ENCODE measurements at places on chromosomes 11 and 22.

DNA sequence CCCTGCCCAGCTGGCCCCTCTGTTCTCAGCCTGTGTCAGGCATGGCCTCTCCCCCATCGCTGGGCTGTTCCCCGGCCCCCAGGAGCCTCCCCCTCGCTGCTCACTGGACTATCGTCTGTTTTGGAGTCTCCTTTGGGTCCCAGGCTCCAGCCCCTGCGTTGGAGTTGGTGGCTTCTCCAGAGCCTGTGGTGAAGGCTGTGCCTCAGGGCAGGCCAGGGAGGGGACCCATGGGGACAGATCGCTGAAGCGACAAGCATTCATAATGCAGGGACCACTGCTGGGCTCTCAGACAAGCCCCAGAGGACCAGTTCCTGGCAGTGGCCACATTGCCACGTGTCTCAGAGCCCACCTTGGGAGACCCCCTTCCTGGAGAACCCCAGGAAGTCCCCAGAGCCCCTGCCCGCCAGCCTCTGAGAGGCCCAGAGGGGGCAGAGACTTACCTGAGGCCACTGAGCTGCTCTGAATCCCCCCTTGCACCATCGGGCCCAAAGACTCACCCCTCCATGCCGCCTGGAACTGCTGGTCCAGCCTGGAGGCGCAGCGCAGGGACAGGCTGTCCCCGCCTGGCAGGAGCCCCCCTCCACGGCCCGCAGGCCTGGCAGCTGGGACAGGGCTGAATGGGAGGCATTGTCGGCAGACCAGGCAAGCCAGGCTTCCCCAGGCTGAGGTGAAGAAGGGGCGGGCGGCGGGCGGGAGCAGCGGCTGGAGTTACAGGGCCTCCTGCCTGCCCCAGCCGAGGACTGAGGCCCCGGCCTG is at the start of gene CHADL:
Gene CHADL, minus strand, starts transcription at position 555 of the 756 bp plus-strand sequence. Its CDS starts 50 bp downstream, at position 505.
- H3K36me3 ChIP-seq, result no peaks in the 10 kb centered on the region
- H3K4me3 ChIP-seq, result no peak within 1 kb of the TSS
- no peak within 1 kb of the TSS for H3K27ac ChIP-seq
- peaks cover 8% of the 10 kb centered on the region for H3K4me1 ChIP-seq
- no peaks in the 10 kb centered on the region for H3K27me3 ChIP-seq

DNA sequence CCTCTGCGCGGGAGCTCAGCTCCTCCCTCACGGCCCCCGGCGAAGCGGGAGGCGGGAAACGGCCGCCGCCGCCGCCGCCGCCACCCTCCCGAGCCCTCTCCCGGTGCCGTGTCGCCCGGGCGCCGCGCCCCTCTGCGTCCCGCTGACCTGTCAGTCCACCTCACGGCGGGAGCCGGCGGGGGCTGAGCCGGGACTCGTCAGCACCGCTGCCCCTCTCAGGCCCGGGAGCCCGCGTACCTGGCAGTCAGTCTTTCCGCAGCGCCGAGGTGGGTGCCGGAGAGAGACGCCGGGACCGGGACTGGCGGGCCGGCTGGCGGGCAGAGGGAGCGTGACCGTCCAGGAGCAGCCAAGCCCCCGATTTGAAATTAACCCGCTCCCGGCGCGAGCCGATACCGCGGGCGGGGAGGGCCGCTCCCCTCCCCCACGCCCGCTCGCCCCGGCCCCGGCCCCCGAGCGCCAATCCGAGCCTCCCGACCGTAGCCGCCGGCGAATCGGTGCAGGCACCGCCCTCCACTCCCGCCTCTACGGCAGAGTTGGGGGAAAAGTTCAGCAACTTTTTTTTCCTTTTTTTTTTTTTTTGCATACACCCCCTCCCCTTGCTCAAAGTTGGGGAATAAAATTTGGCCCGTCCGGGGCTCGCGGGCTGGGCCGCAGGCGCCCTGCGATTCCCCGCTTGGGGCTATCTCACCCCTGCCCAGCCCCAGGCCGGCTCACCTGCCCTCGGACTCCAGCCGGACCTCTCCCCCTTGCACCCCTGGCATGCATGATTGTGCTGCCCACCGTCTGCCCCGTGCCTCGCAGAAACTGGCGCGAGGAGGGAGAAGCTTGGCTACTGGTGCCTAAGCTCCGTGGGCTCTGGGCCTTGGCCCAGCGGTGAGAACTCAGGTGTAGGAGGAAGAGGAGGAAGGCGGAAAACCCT is 774 bp upstream of the E2F8 start:
- no peaks in the 10 kb centered on the region for H3K36me3 ChIP-seq
- no peaks in the 10 kb centered on the region for H3K4me1 ChIP-seq
- H3K27me3 ChIP-seq, result peaks cover 32% of the 10 kb centered on the region
- DNase-seq, result peak; percentile 69
- peak overlapping the region; percentile 63 for H3K4me3 ChIP-seq

DNA sequence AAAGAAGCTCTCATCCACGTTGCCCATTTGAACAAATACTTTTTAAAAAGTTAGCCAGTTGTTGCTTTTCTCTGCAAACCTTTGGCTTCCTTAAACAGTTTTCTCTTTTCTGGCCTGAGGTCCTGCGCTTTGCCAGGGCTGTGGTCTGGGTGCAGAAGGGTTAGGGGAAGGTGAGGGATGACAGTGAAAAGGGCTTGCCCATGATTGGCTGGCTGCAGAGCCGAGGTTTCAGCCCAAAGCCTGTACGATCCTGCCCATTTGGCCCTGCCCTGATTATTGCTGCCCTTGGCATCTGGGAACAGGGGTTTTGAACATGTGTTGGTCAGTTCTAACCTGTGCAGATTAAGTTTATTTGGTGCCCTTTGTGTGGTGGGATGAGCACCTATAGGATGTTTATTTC is 1.5 kb downstream of the INCENP start:
- H3K4me3 ChIP-seq, result peak overlapping the region; percentile 97
- no peaks in the 10 kb centered on the region for H3K27me3 ChIP-seq
- H3K4me1 ChIP-seq, result peaks cover 12% of the 10 kb centered on the region
- H3K36me3 ChIP-seq, result peaks cover under 1% of the 10 kb centered on the region
- DNase-seq, result no peak

GRCh38 chr11:93741882-93742226 is 382 bp downstream of the C11orf54 start:
- DNase-seq, result peak; percentile 51
- H3K36me3 ChIP-seq, result peaks cover 31% of the 10 kb centered on the region
- peak overlapping the region; percentile 63 for H3K4me3 ChIP-seq

- no peak overlapping the region for H3K27ac ChIP-seq
- DNase-seq, result no peak
- no peaks in the 10 kb centered on the region for H3K27me3 ChIP-seq
- no peaks in the 10 kb centered on the region for H3K36me3 ChIP-seq
Measured at GRCh38 chr11:3837793-3838192, 3.0 kb downstream of the RHOG start.

DNA sequence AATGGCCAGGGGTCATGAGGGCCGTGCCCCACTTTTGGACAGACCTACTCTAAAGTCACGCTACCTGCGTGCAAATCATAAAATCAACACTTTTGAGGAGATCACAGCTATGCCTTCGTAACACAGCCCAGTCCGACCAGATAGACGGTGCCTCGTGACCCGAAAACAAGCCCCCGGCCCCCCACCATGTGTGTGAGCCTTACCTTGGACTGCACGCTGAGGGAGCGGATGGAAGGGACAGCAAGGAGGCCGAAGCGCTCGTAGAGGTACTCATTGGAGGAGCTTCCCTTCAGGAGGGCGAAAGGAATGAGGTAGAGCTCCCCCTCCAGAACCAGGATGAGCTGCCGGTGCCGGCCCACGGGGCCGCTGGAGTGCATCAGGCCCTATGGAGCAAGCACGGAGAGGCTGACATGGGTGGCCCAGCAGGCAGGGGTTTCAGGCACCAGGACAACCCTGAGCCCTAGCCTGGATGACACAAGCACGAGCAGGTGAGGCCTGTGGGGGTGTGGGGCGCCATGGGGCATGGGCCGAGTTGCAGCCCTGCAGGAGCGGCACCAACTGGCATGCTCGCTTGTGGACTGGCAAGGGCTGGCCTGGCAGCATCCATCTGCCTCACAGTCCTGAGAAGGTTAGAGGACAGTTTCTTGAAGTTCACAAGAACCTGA is 82.2 kb upstream of the PITPNB start:
- H3K27me3 ChIP-seq, result no peaks in the 10 kb centered on the region
- H3K36me3 ChIP-seq, result no peaks in the 10 kb centered on the region
- H3K27ac ChIP-seq, result no peak overlapping the region
- H3K4me1 ChIP-seq, result no peaks in the 10 kb centered on the region
- no peak overlapping the region for H3K4me3 ChIP-seq

DNA sequence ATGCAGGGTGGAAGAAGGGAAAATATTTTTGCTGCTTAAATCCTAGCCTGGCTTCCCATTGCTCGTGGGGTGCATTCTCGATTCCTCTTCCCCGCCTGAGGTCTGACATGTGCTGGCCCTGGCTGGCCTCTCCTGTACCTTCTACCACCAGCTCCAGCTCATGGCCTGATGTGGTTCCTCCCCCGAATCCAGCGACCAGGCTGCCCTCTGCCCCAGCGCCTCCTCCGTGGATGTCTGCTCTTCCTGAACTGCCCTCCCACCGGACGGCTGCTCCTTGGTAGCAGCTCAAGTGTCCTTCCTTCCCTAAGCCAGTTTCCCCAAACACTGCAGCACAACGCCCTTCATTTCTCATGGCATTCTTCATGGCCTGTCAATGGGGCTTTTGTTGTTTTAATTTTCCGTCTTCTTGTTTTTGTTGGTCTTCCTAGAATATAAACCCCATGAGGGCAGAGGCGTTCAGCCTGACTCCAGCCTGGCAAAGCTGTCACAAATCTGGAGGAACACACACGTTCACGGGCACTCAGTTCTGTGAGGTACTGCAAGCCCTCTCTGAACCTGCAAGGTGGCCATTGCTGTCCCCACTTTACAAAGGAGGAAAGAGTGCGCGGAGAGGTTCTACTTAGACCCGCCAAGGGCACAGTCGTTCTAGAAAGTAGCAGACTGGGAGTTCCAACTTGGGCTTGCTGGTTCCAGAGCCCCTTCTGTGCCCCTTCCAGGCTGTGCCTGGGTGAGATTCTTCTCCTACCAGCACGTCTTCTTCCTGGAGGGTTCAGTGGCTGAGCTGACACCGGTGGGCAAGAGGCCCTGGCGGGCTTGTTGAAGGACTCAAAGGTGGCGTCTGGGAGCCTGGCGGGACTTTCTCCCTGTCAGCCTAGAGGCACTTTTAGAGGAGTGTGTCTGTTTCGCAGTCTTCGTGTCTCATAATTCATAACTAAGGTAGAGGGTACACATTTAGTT is 953 bp upstream of the LRP5 start:
- H3K36me3 ChIP-seq, result no peaks in the 10 kb centered on the region
- peaks cover 31% of the 10 kb centered on the region for H3K4me1 ChIP-seq
- no peak overlapping the region for H3K27ac ChIP-seq
- DNase-seq, result peak; percentile 47

GRCh38 chr11:3227568-3228444 is 4.4 kb downstream of the MRGPRE start:
- no peak overlapping the region for H3K4me3 ChIP-seq
- DNase-seq, result no peak
- H3K4me1 ChIP-seq, result peaks cover 9% of the 10 kb centered on the region
- no peak overlapping the region for H3K27ac ChIP-seq

DNA sequence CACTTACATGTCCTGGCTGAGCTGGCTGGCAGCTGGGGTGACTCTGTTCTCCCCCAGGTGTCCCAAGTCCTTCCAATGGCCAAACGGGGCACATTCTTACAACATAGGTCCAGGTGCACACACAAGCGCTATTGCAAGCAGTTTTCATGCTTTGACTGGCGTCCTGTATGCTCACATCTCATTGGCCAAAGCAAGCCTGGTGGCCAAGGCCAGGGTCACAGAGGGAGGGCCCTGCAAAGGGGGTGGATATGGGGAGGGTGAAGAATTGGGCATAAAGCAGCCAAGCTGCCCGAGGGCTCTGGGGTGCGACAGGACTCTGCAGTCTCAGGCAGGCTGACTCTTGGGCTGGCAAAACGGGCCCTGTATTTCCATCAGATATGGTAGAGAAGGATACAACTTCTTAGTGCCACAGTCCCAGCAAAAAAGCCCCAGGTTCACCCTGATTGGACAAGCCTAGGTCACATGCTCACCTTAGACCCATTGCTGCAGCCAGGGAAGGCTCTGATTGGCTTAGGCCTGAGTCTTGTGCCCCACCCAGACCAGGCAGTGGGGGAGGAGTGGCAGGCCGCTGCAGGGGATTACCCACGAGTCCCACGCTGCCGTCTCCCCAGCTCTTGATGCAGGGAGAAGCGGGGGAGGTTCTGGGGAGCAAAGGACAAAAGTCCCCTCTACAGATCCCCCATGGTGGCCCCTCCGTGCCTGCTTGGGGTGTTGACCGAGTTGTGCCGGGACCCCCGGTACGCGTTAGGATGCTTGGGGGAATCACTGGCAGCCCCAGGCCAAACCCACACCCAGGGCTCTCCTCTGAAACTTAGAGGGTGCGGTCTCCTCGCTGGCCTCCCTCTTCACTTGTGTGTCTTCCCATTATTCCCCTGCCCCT is 110.8 kb downstream of the ARHGAP8 start:
- no peaks in the 10 kb centered on the region for H3K4me1 ChIP-seq
- no peaks in the 10 kb centered on the region for H3K27me3 ChIP-seq
- no peak overlapping the region for H3K27ac ChIP-seq
- H3K36me3 ChIP-seq, result no peaks in the 10 kb centered on the region

GRCh38 chr11:3942956-3943497 is 87.6 kb downstream of the STIM1 start:
- no peaks in the 10 kb centered on the region for H3K36me3 ChIP-seq
- H3K4me1 ChIP-seq, result no peaks in the 10 kb centered on the region
- no peak for DNase-seq
- H3K27ac ChIP-seq, result no peak overlapping the region
- H3K4me3 ChIP-seq, result no peak overlapping the region

GRCh38 chr11:67006029-67006884 is 16.7 kb upstream of the SYT12 start:
- no peaks in the 10 kb centered on the region for H3K36me3 ChIP-seq
- H3K27me3 ChIP-seq, result no peaks in the 10 kb centered on the region
- H3K4me1 ChIP-seq, result peaks cover 20% of the 10 kb centered on the region
- H3K4me3 ChIP-seq, result no peak overlapping the region
- peak; percentile 88 for DNase-seq

Measured in GM23338 (cell line).